ENCODE measurements at places on chromosomes 6 and 20.

GRCh38 chr6:24788031-24788665, 10.6 kb downstream of the ARMH2 start:
- DNase-seq: peak; percentile 22

GRCh38 chr20:3631534-3631933, 31.7 kb downstream of the GFRA4 start:
- DNase-seq: no peak

- no peak for DNase-seq
These were observed 87.7 kb downstream of the MBOAT1 start for GRCh38 chr6:20124545-20124944.

DNA sequence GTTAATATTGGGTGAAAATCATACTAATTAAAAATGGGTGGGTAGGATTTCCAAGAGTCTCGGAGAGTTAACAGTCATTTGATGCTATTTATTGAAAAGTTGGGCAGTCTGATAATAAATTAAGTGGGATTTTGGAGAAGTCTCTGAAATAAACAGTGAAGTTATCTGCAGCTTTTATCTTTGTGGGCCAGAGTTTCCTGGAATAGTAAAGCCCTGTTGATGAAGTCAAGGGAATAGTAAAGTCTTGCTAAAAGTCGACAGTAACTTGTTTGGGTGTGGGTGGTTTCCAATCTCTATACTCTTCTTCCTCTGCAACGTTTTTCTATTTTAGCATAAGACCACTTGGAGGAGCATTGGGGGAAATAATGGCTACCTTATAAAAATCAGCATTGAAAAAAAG, 493.6 kb downstream of the EPM2A start:
- DNase-seq: no peak

DNA sequence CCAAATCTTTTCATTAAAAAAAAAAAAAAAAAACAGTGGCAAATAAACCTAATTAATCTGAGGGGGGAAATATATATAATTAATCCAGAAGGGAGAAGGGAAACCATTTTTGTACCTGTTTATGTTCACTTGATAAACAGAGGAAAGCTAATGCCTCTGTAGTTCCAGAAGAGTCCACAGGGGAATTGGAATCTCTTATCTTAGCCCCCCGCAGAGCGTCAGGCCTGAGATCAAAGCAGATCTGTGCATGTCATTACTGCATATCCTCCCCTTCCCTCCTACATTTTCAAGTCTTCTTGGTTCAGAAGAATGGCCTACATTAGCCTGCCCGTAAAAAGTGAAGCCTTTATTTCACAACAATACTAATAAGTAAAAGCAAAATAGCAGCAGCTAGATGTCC, 157.2 kb downstream of the PTPRT start:
- DNase-seq: no peak

DNA sequence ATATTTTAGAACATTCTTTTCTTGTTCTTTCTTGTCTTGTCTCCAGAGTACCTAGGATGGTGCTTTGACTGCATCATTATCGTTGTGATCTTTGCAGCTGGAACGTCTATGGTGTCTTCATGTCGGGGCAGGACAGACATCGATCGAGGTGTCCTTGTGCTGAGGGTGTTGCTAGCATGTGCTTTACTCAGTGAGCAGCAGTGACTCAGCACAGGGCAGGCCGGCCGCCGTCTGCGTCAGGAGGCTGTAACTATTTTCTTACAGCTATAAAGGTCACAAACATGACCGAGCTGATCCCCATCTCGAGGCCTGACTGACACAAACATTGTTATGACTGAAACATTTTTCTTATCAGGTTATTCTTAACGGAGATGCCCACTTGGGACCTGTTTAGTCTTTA, 14.9 kb upstream of the CTCFL start:
- DNase-seq: no peak
